Liver (tissue), 10 donors: ENCODE measurements at places on chromosomes 16 and 17.

GRCh38 chr17:60335289-60335688 is 56.6 kb downstream of the USP32 start:
- no peak overlapping the region for H3K27ac ChIP-seq
- H3K36me3 ChIP-seq: peaks cover 2% of the 10 kb centered on the region
- no peaks in the 10 kb centered on the region for H3K27me3 ChIP-seq
- H3K4me3 ChIP-seq: no peak overlapping the region
- no peak for DNase-seq

GRCh38 chr16:85402910-85403692 is 210.0 kb upstream of the GSE1 start:
- no peaks in the 10 kb centered on the region for H3K36me3 ChIP-seq
- H3K4me3 ChIP-seq: no peak overlapping the region
- H3K27ac ChIP-seq: no peak overlapping the region
- no peaks in the 10 kb centered on the region for H3K27me3 ChIP-seq

GRCh38 chr17:4479340-4479981 is 19.2 kb upstream of the SPNS2 start:
- H3K27ac ChIP-seq: no peak overlapping the region
- no peak for DNase-seq
- no peaks in the 10 kb centered on the region for H3K27me3 ChIP-seq
- no peaks in the 10 kb centered on the region for H3K36me3 ChIP-seq
- H3K4me3 ChIP-seq: no peak overlapping the region
- H3K4me1 ChIP-seq: peaks cover 23% of the 10 kb centered on the region

DNA sequence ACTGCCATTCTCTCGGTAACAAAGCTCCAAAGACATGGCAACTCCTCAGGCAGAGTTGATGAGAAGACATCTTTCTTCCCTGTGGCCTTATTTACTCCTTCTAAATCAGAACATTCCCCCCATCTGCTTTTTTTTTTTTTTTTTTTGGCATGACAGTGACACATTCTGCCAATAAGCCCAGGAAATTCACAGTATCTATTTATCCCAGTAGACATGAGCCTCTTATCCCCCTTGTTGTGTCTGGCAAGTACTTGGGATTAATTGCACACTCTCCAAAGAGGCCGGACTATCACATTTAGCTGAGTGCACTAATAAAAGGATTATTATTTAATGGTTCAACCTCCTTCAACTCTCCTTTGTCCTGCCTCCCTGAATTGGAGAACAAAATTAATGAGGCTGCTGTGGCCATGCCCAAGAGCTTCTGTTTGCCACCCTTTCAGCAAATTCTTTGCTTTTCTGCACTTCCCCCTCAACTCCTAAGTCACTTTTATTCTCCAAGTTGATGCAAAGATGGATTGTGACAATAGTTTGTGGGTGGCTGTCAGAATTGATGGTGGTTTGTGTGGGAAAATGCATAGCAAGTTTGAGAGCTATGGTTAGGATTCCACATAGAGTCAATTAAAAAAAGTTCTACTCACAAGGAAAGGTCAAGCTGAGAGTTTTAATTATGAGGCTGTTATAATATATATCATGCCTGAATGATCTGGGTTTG is 47.2 kb downstream of the GPR139 start:
- no peak for DNase-seq
- no peaks in the 10 kb centered on the region for H3K36me3 ChIP-seq
- no peaks in the 10 kb centered on the region for H3K4me1 ChIP-seq
- H3K27me3 ChIP-seq: no peaks in the 10 kb centered on the region
- H3K27ac ChIP-seq: no peak overlapping the region

DNA sequence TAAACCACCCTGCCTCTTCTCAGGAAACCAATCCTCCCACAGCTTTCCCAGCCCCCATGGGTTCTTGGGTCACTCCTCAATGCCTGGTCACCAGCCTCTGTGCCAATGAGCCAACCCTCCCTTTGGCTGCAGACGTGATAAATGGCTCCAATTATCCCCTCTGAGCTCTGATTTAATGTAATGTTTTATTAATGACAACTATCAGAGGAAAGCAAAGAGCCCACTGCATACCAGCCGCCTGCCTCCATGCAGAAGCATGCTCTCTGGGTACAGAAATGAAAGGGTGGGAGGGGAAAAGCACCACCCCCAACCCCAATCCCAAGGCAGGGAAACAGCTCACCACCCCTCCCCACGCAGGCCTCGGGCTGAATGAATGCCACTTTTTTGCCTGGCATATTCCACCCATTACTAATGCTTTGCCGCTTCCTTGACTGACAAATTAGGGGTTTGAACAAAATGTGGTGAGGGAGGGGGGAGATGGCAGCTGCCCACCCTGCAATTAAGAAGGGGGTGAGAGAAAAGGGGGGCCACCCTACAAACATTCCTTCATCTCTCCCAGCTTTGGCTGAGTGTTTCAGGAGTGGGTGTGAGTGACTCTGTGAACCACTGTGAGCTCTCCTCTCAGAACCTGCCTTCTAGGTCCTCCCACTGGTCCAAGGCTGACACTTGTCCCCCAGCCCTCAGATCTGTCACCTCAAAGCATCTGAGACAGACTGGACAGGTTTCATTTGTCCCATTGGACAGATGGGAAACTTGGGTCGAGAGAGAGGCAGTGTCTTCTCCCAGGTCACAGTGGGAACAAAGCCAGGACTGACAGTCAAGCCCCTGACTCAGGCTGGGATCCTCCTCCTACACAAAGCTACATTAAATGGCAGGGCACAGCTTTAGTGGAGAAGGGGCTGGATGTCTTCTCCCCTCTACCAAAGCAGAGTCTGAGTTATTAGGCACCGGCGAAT is 161.5 kb downstream of the TMEM132E start:
- H3K36me3 ChIP-seq: no peaks in the 10 kb centered on the region
- DNase-seq: no peak
- no peaks in the 10 kb centered on the region for H3K27me3 ChIP-seq
- no peak overlapping the region for H3K27ac ChIP-seq

- no peak for DNase-seq
- H3K4me3 ChIP-seq: no peak overlapping the region
- no peak overlapping the region for H3K27ac ChIP-seq
- no peaks in the 10 kb centered on the region for H3K36me3 ChIP-seq
- H3K27me3 ChIP-seq: no peaks in the 10 kb centered on the region
- no peaks in the 10 kb centered on the region for H3K4me1 ChIP-seq
Measured at GRCh38 chr17:20028443-20028842, 19.3 kb downstream of the SPECC1 start.

- H3K27me3 ChIP-seq: no peaks in the 10 kb centered on the region
- no peaks in the 10 kb centered on the region for H3K4me1 ChIP-seq
- no peak overlapping the region for H3K4me3 ChIP-seq
- no peak overlapping the region for H3K27ac ChIP-seq
- DNase-seq: no peak
Measured at GRCh38 chr17:67503739-67504138, 126.7 kb downstream of the PITPNC1 start.

DNA sequence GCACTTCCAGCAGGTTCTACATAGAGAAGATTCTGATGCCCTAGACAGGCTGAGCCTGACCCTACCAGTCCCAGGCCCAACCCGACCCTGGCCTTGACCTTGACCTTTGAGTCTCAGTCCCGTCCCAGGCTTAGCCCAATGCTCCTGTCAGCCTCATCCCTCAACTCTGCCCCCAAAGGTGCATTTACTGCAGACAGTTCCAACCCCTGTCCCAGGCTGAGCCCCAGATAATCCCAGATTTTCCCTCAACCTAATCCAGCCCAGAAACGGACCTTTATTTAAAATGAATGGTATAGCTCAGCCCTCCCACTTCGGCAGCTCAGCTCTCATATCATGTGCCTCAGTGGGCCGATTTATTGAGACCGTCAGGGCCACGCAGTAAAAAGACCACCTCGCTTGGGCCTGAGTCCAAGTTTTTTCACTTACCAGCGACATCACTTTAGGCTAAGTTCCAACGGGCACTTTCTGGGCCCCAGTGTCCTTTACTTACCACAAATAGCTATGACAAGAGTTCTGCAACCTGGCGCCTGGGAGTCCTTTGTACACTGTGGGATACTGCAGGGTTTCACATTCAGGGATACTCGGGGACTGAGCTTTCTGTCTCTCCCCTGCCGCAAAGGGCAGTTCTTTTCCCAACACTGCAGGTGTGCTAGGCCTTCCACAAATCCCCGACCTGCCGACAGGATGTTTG is 89.5 kb downstream of the WSCD1 start:
- DNase-seq: no peak
- H3K27ac ChIP-seq: no peak overlapping the region
- H3K4me3 ChIP-seq: no peak overlapping the region

DNA sequence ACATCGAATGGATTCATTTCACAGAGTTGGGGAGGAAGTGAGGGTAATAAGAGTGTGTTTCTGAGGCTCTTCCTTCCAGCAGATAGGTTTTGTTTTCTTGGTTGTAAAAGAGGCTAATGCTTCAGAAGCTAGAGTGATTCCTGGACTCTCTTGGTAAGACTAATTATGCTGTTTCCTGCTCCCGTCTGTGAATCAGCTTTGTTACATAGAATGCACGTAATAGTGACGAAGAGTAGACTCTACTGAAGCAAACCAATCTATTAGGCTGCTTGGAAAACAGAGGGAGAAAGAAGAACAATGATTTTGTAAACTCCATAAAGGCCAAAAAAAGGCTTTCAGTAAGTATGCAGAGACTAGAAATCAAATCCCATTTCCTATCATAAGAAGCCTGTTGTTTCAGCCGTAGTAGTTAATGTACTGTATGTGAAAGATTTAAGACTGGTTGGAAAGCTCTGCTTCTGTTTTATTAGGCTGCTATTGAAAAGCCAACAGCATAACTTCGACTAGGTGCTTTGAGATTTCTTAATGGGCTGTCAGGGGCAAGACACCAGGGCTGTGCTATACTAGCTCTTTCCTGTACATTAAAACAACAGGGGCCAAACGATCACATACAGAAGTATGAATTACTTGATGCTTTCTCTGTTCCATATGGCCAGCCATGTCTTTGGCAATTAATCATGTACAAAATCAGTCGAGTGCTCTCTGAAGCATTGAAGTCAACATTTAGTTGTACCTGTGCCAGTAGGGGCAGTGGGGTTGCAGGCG is 219.0 kb downstream of the FTO start:
- H3K36me3 ChIP-seq: no peaks in the 10 kb centered on the region
- no peak for DNase-seq
- no peaks in the 10 kb centered on the region for H3K27me3 ChIP-seq
- no peak overlapping the region for H3K27ac ChIP-seq
- H3K4me1 ChIP-seq: no peaks in the 10 kb centered on the region

GRCh38 chr17:44708401-44709263 is at the start of gene DBF4B:
TSS of gene DBF4B (plus strand) at chr17:44708665. CDS start at chr17:44708821, 156 bp downstream.
- H3K27me3 ChIP-seq: no peaks in the 10 kb centered on the region
- no peaks in the 10 kb centered on the region for H3K36me3 ChIP-seq
- peaks cover 5% of the 10 kb centered on the region for H3K4me1 ChIP-seq
- H3K4me3 ChIP-seq: peak within 1 kb of the TSS; percentile 74

DNA sequence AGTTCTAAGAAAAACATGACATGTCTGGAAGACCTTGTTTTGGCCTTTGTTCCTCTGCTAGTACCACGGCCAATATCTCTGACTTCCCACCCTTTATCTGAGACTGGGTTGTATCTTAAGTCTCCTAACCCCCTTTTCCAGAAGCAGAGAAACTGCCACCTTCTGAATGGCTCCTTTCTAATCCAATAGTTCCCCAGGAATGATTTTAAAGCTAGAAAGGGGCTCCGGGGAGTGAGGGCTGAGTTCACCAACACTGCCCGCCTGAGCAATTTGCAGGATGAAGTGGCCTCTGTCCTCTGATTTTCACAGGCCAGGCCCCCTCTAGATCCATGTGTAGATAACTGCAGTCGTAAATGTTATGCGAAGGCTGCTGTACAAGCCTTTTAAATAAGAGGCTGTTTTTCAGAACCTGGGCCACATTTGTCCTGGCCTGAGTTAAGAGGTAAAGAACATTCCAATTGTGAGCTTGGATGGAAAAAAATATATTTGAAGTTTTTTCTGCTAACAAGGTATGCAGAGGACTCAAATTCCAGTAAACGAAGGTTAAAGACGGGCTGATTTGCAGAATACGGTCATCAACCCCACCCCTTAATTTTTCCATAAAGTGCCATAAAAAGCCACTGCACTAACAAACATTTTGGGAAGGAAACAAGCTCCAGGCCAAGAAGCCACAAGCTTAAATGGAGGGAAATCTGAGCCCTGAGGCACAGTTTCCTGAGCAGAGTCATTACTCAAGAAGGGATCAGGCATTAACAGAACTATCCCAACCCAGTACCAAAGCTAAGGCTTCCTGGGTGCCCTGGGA is 117.0 kb upstream of the MAF start:
- no peak overlapping the region for H3K4me3 ChIP-seq
- no peaks in the 10 kb centered on the region for H3K27me3 ChIP-seq
- no peak overlapping the region for H3K27ac ChIP-seq
- H3K4me1 ChIP-seq: peaks cover 4% of the 10 kb centered on the region

DNA sequence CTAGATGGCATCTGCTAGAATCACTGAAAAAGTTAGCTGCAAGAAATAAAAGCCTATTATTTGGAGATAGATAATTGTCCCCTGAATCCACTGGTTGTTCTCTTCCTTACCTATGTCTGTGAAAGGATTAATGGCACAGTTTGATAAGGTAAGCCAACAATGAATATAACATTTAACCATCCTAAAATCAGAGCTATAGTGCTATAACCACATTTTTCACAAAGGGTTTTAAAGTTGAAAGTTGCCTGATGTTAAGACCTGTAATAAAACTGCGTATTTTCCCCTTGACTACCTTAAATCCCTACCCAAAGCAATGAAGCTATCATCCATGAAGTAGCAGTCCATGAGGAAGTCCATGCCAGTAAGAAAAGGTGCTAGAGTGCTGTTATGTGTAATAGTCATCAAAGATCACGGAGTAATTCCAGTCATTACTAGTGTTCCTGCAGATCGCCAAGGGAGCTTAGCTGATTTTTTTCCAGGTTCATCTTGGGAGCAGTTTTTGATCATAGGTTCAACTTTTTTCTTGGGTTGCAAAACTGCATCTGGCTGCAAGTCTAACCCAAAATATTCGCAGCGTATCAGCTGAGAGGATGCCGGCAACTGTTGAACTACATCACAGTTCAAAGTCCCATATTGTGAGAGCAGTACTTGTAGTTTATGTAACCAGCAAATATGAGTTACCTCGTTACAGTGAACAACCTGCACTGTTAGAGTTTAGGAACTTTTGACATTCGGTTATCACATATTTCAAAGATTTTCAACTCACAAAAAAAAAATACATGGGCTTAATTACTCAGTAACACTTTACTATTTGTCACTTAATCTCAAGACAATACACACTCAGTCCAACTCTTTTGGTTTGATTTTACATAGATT is 18.2 kb upstream of the RSL1D1 start:
- peaks cover 33% of the 10 kb centered on the region for H3K4me1 ChIP-seq
- H3K27me3 ChIP-seq: no peaks in the 10 kb centered on the region
- H3K4me3 ChIP-seq: no peak overlapping the region
- peak overlapping the region; percentile 22 for H3K27ac ChIP-seq
- H3K36me3 ChIP-seq: peaks cover 14% of the 10 kb centered on the region

DNA sequence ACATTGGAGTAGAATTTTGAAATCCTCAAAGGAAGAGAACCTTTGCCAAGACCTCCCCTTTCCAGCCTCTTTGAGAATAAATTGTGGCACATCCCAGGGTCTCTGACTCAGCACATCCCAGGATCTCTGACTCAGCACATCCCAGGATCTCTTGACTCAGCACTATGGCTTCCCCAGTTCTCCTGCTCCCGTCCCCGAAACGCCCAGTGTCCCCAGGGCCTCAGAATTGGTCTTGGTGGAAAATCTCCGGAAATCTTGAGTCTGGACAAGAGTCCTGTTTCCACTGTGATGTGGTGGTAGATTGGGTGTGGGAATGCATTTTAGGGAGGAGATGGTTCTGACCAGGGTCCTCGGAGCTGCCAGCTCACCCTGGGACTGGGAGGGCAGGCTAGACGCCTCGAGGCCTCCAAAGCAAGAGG is 19.2 kb downstream of the PLXDC1 start:
- no peaks in the 10 kb centered on the region for H3K4me1 ChIP-seq
- no peak for DNase-seq
- H3K27me3 ChIP-seq: no peaks in the 10 kb centered on the region
- H3K27ac ChIP-seq: no peak overlapping the region
- H3K4me3 ChIP-seq: no peak overlapping the region
- no peaks in the 10 kb centered on the region for H3K36me3 ChIP-seq
